ENCODE measurements at places on chromosomes 13 and 19.
A peak's percentile ranks its signal among the peaks of the same experiment; 100 is the strongest.

DNA sequence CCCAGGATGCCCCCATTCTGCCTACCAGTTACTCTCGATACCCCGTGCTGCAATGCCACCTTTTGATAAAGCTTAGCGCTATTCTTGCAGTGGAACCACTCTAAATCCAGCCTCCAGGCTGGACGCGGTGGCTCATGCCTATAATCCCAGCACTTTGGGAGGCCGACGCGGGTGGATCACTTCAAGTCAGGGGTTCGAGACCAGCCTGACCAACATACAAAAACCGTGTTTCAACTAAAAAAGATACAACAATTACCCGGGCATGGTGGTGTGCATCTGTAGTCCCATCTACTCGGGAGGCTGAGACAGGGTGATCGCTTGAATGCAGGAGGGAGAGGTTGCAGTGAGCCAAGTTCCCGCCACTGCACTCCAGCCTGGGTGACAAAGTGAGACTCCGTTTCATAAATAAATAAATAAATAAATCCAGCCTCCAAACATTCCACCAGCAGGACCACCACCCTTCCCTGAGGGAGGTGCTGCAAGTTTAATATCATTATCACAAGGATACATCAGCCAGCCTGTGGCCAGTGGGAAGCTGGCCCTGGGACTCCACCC, 27.7 kb downstream of the CYP2B6 start:
- no peak for DNase-seq

DNA sequence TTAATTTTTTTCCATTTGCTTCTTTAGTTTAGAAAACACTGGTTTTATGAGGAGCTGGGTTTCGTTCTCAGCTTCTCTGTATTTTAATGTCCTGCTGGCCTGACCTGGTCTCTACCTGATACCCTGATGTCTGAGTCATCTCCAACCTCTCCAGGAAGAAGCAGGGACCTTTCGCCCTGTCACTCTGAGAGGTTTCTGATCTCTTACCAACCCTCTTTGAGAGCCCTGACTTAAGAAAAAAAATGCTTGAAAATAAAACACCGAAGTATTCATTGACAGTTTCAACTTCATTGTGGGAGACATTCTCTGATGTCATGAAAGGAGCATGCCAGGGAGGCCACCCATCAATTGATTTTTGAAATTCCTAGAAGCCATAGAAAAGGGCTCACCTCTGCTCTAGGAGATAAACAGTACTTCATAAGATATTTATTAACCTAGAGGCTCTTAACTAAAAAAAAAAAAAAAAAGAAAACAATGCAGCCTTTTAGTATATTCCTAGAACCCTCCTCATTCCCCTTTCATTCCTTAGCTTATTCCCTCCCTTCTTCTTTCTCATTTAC, 234.8 kb downstream of the ENOX1 start:
- no peak for DNase-seq

DNA sequence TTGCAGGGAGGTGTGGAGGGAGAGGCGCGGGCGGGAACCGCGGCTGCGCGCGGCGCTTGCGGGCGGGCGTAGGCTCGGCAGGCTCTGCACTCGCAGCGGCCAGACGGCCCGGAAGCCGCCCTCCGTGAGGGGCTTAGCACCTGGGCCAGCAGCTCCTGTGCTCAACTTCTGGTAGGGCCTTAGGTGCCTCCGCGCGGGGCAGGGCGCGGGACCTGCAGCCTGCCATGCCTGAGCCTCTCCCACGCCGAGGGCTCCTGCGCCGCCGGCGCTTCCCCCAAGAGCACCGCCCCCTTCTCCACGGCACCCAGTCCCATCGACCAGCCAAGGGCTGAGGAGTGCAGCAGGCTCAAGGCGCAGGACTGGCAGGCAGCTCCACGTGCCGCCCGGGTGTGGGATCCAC, 940.8 kb upstream of the PCDH9 start:
- no peak for DNase-seq

DNA sequence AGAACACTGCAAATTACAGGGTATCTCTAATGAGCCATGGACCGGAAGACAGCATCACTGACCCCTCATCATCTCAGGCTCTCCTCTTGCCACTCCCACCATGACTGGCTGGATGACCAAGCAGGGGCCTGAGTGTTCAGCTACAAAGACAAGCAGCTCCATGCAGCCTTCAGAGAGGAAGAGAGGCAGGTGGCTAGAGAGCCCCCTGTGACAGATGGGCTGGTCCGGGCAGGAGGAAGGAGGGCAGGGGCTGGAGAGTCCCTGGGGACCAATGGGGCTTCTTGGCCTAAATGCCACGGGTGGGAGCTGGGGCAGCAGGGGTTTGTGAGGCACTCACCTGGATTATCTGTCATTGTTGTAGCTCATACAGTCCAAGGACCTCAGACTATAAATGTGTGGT, 12.8 kb upstream of the RASA3 start:
- no peak for DNase-seq

- DNase-seq, result no peak
Observed at GRCh38 chr13:63367522-63368198, 1952.0 kb upstream of the PCDH20 start.

DNA sequence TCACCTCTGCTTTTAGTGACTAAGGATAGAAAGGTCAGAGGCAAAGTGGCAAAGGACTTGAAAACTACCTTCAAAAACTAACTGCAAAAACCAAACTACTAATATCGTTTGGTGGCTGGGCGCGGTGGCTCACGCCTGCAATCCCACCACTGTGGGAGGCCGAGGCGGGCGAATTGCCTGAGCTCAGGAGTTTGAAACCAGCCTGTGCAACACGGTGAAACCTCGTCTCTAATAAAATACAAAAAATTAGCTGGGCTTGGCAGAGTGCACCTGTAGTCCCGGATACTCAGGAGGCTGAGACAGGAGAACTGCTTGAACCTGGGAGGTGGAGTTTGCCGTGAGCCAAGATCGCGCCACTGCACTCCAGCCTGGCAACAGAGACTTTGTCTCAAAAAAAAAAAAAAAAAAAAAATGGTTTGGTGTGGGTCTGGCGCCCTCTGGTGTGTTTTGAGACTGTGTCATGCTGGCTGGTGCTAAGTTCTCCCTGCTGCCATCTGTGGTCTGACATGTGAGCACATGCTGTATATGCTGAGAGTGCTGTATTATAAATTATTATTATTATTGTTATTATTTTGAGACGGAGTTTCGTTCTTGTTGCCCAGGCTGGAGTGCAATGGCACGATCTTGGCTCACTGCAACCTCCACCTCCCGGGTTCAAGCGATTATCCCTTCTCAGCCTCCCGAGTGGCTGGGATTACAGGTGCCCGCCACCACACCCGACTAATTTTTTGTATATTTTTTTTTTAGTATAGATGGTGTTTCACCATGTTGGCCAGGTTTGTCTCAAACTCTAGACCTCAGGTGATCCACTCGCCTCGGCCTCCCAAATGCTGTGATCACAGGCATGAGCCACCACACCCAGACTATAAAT, 36.0 kb upstream of the RNF17 start:
- DNase-seq, result peak; percentile 73

DNA sequence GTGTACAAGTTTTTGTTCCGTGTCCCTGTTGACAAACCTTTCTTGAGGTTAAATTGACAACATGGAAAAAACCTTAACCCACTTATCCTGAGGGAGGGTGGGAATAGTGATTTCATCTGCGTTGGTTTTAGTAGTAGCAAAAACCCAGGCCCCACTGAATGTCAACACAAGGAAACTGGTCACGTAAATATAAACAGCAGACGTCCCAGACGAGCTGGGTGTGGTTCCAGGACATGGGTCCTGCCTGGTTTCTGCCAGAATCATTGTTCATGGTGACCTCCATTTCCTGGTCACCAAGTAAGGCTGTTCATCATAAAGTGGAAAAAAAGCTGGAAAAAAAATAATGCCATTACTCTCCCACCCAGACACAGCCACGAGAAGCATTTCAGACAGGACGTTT, 16.9 kb upstream of the F2RL3 start:
- DNase-seq, result no peak

- no peak for DNase-seq
Observed at GRCh38 chr19:35436477-35437405, 11.3 kb upstream of the FFAR2 start.

Measured in CD8-positive, alpha-beta memory T cell (primary cell).